ENCODE measurements at places on chromosomes 4 and X.
A peak's percentile ranks its signal among the peaks of the same experiment; 100 is the strongest.

- DNase-seq: no peak
Observed at GRCh38 chrX:39563178-39563577, 534.6 kb downstream of the BCOR start.

GRCh38 chrX:12197030-12197429 is 58.8 kb downstream of the FRMPD4 start:
- no peak for DNase-seq

DNA sequence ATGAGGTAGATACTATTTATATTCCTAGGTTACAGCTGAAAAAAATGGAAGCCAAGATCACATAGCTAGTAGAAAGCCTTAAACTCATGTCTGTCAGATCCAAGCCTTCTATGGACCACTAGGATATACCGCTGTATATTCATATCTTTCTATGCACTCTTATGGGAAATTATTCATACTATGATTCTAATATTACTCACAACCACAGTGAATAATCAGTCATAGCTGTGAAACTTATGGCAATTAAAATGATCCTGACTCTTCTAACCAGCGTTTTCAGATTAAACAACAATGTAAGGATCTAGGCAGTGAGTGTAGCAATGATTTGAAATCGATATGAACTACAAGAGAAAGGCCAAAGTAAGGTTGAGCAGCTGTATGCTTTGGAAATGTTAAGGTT is 111.0 kb downstream of the RASGEF1B start:
- DNase-seq: no peak

- no peak for DNase-seq
Observed at GRCh38 chrX:97267396-97268181, 383.9 kb downstream of the RPA4 start.

DNA sequence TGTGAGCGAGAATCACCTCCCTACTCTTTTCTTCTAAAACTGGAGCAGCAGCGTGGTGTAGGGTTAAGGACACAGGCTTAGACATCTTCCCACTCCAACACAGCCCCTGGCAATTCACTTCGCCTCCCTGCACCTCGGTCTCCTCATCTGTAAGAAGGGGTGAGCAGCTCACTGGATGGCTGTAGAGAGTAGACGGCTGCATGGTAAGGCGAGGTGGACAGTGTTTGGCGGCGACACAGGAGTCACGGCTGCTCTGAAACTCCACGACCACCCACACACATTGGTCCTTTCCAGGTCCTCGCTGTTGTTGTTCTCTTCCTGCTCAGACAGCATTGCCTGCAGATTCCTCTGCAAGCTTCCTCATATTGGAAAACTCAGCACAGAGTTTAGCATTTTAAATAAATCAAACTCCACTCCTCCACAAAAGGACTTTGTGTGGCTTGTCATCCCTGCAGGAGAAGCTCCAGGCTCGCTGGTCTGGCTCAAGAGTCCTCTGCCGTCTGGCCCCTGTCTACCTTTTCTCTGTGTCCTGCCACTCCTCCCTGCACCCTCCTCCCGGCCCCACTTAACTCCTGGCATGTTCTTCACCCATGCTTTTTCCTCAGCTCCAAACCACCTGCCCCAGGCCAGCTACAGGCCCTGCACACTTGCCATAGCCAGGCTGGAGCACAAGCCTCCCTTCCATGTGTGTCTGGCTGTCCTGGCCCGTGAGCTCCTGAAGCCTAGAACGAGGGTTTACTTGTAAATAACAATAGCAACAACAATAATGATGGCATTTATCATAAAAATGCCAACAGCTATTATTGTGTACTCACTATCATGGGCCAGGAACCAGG is 41.3 kb upstream of the CRMP1 start:
- DNase-seq: no peak

DNA sequence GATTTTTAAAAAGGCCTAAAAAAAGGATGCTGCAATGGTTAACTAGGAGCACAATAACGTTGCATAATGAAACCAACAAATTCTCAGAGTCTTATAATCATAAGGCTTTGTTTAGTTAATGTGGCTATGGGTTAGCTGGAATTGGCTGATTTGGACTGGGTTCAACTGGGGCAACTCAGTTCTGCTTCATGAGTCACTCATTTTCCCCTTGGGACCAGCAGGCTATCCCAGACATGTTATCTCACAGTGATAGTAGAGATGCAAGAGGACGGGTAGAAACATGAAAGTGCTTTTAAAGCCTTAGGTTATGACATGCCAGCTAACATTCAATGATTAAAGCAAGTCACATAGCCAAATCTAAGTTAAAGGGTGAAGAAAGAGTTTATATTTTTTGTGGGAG is 189.2 kb upstream of the GK2 start:
- no peak for DNase-seq

DNA sequence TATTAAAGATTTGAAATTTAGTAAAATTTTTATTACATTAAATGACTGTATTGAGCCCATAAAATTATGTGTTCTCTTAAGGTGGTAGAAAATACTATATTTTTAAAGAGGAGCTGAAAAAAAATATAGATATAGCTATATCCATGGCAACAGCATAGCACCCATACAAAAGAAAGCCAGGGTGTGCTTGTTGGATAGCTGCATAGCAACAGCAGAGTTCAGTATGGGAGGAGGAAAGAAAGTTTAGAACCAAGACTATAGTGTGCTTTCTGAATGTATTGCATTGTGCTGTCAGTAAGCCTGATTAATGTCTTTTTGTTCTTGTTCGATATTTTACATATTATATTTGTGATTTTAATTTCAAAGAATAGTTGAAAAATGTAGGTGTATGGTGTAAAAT is 78.4 kb downstream of the GRID2 start:
- no peak for DNase-seq

DNA sequence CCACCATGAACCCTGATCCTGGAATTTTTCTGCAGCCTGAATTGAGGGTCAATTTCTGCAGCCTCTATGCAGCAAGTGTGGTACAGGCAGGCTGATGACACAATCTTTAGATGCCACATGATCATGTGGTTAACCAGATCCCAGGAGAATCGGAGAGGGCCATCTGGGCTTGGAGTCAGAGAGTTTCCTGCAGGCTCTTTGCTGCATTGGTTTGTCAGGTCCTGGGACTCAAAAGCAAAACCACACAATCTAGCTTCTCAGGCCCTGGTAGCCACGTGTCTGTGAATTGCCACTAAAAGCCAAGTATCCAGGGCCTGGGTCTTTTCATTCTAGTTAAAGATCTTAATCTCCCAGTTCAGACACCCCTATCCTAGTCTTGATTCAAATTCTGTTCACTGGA is 464.5 kb downstream of the BCOR start:
- no peak for DNase-seq

DNA sequence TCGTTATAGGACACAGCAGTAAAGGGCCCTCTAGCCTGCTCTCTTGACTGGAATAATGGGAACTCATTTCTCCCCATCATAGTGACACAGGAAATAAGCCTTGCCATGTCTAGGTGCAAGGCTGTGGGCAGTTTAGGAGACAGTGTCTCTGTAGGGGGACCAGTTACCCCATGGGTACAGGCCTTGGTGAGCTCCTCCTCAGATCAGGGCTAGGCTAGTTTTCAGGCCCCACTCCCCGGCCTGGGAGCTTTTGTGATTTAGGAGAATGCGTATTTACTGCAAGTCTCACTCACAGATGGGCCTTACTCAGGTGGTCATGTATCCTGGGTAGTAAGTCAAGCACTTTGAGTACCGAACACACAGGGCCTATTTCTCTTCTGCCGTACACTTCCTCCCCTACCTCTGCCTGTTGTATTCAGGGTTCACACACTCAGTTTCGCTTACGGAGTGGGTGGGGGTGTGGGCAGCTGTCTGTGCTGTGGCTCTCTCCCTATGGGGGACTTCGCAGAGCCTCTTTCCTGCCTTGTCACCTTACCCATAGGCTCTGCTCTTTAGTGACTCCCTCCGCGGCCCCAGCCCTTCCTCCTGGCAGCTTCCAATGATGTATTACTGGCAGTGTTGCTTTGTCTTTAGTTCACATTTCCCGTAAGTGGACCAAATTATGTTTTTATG is 34.2 kb downstream of the FAM193A start:
- DNase-seq: peak; percentile 66

- no peak for DNase-seq
Observed at GRCh38 chr4:128869776-128870509, 60.4 kb downstream of the JADE1 start.

- peak; percentile 36 for DNase-seq
Observed at GRCh38 chr4:174214101-174214878, 69.2 kb downstream of the FBXO8 start.

GRCh38 chrX:25012433-25012735 is 3.4 kb downstream of the ARX start:
- DNase-seq: no peak

DNA sequence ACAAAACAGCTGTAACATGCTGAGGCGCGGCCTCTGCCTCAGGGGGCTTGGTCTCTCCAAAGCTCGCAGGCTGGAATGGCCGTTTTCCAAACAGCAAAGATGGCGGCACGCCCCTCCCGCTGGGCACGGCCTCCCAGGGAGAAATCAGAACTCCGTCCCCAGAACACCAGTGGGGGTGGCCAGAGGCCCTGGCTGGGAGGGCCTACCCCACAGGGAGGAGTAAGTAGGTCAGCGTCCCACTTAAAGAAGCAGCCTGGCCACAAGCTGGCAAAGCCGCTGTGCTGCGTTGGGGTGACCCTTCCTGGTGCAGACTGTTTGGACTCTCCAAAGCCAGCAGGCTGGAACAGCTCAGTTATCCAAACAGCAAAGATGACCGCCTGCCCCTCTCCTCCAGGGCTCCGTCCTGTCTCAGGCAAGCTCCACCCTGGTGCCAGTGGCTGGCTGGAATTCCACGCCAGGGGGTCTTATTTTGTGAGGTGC is 862.8 kb downstream of the TRIML1 start:
- DNase-seq: no peak

GRCh38 chrX:150536455-150537116 is 31.8 kb upstream of the MTM1 start:
- no peak for DNase-seq

GRCh38 chr4:88441696-88442095 is 15.2 kb upstream of the HERC5 start:
- DNase-seq: no peak

GRCh38 chr4:109826719-109827118 is 1.1 kb upstream of the RRH start:
- no peak for DNase-seq

GRCh38 chrX:9845578-9845952 is 59.3 kb downstream of the SHROOM2 start:
- DNase-seq: no peak

DNA sequence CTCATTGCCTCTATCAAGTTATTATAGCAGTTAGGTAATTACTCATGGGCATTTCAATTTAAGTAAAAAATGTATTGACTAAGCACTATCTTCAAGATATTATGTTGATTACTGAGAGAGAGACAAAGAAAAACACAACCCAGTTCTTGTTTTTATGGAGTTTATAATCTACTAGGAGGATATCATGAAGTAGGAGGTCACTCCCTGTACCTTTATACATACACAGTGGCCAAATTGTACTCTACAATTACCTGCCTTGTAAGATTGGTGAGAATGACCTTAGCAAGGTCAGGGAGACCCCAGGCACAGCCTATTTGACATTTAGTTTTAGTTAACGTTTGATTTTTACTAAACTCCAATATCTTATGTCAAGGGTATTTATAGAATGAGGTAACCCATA is 5.5 kb downstream of the HPGD start:
- no peak for DNase-seq

GRCh38 chr4:135492439-135492838 is 1290.8 kb upstream of the PABPC4L start:
- no peak for DNase-seq

DNA sequence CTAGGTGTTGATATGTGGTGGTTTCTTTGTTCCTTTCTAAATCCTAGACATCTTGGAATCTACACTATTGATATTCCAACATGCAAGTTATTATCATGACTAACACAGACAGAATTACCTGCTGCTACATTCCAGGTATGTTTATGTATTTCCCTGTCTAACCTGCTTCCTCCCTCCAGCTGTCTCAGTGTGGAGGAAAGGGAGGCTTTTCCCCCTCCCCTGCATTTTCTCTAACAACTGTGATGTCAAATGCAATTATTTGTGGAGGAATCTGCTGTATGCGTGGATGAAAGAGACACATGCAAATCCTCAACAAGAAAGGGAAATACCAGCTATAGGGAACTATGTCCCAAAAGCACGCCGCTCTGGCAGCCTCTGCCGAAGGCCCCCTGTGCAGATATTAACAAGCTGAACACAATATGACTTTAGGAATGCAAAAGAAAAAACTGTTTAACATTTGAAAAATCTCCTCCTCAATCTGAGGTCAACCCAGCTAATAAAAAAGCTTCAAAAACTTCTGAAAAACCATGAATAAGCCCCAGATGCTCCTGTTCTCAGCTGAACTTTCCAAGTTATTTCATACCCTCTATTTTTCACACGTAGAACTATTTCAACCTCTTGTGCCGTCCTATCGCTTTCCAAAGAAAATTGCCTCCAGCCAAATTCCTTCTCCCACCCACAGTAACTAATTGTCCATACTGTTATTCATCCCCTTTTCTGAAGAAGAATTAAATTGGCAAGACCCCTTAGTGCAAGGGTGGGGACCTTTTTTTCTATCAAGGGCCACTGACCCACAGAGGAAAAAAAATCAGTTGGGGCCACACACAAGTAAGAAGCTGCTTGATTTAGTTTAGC is 225.1 kb upstream of the GPC4 start:
- no peak for DNase-seq

- DNase-seq: no peak
Observed at GRCh38 chr4:6750286-6751221, 32.0 kb upstream of the KIAA0232 start.

- DNase-seq: no peak
Observed at GRCh38 chr4:6589444-6589843, 14.5 kb downstream of the MAN2B2 start.

- DNase-seq: no peak
Observed at GRCh38 chr4:139454111-139455045, at the start of gene RAB33B. Gene RAB33B (plus strand): TSS chr4:139454121. CDS start chr4:139454196, 75 bp downstream.

- no peak for DNase-seq
Observed at GRCh38 chr4:40130401-40131036, 66.3 kb upstream of the RHOH start.

DNA sequence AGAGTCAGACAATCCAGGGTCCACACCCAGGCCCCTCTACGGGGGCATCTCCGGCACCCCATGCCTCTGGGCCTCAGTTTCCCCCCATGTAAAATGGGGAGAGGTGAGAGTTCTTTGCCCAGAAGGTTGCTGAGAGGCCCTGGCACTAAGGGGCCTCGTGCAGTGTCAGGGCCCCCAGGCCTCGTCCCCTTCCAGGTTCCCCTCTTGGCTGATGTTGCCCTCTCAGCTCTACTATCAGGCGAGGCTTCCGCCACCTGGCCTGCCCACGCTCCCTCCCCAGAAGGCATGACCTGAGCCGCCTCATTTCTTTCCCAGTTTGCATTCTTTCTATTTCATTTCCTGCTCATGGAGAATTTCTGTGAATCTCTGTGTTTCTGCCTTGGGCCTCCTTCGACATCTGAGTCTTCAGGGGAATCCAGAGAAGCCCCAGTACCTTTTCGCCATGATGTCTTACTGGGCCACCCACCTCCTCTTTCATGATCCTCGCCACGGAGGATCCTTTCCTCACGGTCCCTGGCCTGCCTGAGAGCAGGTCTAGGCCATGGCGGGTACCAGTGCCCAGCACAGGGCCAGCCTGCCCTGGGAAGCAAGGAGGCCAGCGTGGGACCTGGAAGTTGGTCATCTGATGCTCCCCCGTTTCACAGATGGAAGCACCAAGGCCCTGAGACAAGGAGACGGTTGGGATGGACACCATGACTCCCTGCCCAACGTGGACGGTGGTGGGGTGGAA is 21.9 kb upstream of the MRFAP1 start:
- no peak for DNase-seq

GRCh38 chr4:69092190-69092589 is 4.1 kb upstream of the UGT2B7 start:
- DNase-seq: no peak

All from stimulated activated CD4-positive, alpha-beta T cell treated with anti-CD3 and anti-CD28 coated beads, Interleukin-15, amount 100 ng/mL, for 24 hours (primary cell).